Prostate gland (tissue), 2 donors: ENCODE measurements at places on chromosomes 16 and 17.

DNA sequence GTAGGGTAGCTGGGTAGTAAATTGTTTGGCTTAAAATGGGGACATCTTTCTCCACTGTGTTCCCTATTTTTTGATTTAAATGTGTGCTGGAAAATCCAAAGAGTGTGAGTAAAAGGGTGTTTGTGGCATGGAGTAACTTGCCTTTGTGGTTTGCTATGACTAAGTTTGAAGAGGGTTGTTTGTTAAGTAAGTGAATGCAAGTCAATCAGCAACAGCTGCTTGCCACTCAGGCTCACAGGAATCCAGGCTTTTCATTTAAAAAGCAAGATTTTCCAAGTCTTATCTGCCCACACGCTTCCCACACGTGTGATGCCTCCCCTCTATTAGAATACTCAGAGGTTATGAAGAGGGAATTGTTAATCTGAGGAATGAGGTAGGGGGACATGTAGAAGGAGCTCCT lies 847.7 kb upstream of the RBFOX1 start:
- DNase-seq = no peak

- no peak for DNase-seq
Observed at GRCh38 chr17:61221181-61221580, 178.5 kb upstream of the TBX2 start.

DNA sequence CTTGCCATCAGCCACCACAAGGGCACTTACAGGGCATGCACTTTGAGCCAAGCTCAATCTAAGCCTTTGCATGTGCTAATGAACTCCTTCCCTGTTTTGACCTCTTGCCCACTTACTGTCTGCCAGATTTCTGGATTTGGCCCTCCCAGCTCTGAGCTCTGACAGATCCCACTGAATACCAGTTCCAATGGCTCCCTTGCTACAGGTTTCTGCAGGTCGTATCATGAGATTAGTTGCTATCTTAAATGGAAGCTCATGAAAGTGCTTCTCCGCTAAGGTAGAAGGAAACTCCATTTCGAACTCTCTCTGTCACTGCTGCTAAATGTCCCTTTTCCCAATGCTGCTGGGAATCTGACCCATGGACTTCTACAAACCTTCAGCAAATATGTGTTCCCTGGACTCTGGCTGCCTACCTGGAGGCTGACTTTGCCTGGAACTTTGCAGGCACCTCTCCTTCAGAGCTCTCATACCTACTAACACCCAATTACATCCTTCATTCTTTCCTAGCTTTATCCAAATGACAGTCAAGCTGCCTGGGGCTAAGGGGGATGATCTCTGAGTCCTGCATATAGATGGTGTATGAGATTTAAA lies 23.5 kb upstream of the TOB1 start:
- no peak for DNase-seq

DNA sequence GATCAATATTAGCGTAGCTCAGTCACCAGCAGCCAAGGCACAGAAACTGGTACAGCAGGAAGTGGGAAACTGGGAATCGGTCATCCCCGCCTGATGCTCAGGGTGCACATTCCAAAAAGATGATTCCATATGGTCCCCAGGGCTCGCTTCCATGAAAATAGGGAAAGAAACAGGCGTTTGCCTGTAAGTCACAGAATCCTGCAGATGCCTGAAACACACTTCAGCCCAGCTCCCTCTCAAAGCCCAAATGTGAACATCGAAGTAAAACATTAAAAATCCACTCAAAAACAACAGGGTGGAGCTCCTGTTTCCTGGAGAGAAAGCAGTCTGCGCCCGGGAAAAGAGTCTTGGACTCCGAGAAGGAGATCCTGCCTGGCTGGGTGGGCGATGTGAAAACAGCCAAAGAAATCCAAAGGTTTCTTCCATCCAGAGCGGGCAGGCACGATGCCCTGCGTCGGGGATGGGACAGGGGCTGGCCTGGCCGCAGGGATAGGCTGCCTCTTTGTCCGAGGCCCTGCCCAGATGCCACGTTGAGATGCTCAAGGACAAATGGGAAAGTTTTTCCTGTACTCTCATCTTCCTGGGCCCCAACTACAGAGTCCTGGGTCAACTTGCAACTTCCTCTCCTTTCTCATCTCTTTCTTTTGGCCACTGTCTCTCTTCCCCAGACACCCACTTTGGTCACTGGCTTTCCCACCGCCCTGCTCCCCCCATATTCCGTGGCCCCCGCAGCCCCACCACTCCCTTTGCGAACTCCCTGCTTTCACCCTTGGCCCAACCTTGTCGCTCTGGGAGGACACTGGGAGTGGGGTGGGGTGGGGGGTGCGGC lies 743 bp downstream of the WIPI1 start:
- peak; percentile 78 for DNase-seq
